Pulmonary artery endothelial cell (primary cell): ENCODE measurements at places on chromosomes 16 and 17. TPM values are rescaled to one million over a fixed set of nuclear protein-coding genes. Genes with fewer than 3 reads are reported as not detected.

PLA2G10 gene
- total RNA-seq = not detected in 2 replicates

TNFRSF17 gene
- total RNA-seq = not detected in 2 replicates

CTRB2 gene
- not detected in 2 replicates for total RNA-seq

HEATR9 gene
- total RNA-seq = not detected in 2 replicates

BCAR1 gene
- 118 and 122 TPM in 2 replicates for total RNA-seq

FZD2 gene
- 0.79 and 0.88 TPM in 2 replicates for total RNA-seq

QRICH2 gene
- 1.8 and 4.4 TPM in 2 replicates for total RNA-seq

LITAFD gene
- total RNA-seq = not detected in 2 replicates

ATMIN gene
- total RNA-seq = 29.9 and 36.6 TPM in 2 replicates

C17orf107 gene
- total RNA-seq = 0.71 and 0.92 TPM in 2 replicates

ANKFN1 gene
- total RNA-seq = 0.42 and 1.5 TPM in 2 replicates

SPECC1 gene
- 1.1 and 1.2 TPM in 2 replicates for total RNA-seq

DNA sequence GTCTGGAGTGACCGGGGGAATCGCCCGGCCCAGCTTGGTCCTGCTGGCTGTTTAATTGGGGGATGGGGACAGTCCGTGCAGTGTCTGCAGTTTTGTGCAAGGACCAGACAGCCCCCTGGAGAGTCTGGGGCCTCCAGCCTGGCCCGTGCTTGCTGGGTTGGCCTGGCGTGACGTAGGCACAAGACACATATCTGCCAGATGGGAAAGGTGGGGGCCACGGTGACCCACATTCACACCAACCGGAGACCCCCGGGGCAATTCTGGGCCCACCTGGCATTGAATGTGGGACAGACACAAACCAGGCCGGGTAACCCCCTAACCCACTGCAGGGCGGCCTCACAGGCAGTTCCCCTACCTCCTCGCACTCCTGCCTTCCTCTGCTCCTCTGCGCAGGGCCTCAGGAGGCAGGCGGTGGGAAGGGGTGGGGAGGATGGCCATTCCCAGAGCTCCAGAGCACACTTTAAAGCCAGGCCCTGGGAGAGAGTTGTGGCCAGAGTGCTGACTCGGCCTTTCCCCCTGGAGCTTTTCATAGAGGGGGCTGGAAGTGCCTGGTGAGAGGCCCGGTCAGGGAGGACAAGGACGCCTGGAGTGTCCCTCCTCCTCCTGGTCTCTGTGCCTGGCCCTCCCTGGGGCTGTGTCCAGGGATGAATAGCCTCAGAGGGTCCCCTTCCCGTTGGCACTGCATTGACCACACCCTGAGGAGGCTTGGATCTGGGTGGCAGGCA, 1.5 kb downstream of the MRC2 start:
- DNase-seq = no peak

DNA sequence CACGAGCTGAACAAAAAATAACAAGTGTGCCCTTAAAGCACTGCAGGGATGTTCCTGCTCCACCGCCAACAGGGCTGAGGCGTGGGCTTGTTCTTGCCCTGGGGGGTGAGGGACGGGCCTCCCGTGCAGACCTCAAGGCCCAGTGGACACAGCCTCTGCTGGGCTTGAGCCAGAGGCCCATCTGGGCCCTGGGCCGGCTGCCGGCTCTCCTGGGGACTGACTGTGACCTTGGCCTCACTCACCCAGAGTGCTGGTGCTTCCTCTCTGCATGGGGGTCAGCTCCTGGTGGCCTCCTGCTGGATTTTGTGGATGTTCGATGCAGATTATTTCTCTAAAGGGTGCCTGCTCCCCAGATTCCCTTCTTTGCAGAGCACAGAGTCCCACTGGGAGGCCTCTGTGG, 54.2 kb upstream of the CDR2 start:
- no peak for DNase-seq

GRCh38 chr16:66692341-66692740, 4.2 kb downstream of the CMTM4 start:
- DNase-seq = no peak

GRCh38 chr16:88653596-88654362, 2.9 kb upstream of the CYBA start:
- no peak for DNase-seq

DNA sequence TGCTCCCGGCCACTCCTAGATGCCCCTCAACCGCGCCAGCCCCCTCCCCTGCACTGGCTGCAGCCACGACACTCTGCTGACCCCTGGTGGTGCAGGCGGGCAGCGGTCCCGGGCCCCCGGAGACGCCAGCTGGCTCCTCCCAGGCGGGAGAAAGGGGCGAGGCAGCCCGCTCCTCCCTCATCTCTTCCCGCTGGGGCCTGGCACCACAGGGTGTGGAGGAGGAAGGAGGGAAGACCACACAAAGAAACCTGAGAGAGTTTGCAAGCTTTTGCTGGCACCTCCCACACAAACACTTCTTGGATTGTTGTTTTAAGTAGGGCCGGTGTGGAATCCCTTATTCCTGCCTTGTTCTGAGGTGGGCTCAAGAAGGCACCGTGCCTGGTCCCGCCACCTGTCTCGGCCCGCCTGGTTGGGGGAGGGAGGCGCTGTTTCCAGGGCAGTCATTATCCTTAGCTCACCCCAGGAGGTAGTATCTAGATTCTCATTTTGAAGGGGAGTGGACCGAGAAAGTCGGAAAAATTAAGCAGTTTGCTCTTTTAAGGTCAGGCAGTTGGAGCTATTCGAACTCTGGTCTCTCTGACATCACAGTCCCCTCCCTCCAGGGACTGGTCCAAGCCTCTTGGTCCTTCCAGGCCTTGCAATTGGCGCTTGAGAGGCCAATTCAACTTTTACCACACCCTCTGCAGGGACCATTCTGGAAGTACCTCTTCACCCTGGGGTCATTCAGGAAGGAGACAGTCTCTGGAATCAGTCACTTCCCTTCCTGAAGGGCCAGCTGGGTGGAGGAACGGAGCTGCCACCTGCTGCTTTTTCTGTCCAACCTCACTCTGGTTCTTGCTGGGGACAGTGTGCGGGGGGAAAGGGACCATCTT, 959 bp upstream of the ANKRD13B start:
- no peak for DNase-seq

- no peak for DNase-seq
Measured at GRCh38 chr17:40354221-40355122, 10.1 kb downstream of the GJD3 start.

- no peak for DNase-seq
Measured at GRCh38 chr16:8199390-8199789, 390.9 kb downstream of the TMEM114 start.

DNA sequence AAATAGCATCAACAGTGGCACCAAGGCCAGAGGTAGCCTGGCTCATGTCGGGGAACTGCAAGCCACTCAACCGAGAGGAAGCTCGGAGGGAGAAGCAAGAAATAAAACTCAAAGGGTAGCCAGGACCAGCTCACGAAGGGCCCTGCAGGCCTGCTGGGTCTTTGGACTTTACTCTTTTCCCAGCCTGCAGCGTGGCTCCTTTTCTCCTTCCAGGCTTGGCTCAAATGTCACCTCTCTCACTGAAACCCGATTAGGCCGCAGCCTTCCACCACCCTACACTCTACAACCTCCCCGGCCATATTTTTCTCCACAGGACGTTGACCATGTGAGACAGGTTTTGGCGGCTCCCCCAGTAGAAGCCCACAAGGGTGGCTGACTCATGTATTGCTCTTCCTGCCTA, 38.1 kb downstream of the CALB2 start:
- no peak for DNase-seq

DNA sequence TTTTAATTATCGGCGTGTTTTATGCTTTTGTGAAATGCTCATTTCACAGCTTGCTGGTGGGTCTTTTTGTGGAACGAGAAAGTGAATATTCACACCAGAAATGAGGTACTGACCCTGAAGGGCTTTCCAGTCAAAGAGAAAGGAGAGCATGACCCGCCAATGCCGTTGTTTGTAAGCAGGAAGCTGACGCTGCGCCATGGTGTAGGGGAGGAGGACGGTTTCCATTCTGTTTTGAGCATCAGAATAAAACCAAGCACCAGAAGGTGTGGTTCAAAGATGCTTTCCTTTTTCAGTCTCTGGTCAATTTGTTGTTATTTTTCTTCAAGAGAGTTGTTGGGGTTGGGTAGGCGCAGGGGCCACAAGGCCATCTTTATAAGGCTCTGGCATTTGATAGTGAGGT, 669.3 kb downstream of the WWOX start:
- DNase-seq = no peak

- no peak for DNase-seq
Measured at GRCh38 chr16:14310519-14310991, 239.4 kb downstream of the MRTFB start.

DNA sequence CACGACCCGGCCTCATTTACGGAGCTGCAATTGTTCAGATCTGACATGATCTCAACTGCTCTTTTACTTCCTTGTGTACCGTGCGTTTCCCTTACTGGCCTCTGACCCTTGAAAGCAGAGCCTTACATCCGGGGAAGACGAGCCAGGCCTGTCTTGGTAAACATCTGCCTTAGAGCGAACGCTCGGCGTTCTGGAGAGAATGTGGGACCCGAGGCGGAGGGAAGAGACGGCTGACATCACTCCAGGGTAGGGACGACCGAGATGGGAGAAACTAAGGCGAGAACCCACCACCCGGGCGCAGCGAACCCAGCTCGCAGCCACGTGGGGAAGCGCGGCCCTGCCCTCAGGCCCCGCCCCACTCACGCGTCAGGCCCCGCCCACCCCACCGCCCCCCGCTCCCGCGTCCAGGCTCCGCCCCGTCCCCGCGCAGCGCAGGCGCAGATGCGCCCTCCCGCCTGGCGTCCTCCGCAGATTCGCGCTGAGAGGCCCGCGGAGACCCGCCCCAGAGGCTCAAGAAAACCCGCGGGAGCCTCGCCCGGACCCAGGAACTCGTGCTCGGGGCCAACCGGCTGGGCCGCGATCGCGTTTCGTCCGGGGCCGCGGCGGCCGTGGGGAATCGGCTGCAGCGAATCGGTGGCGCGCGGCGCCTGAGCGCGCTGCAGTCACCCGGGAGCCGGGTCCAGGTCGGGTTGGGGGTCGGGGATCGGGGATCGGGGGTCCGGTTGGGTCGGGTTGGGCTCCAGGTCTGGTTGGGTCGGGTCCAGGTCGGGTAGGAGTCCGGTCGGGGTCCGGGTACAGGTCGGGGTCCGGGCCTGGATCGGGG, at the start of gene TELO2:
TSS of gene TELO2 (plus strand) at position 438 of the 823 bp plus-strand sequence. CDS start 922 bp downstream, outside the sequence.
- no peak for DNase-seq

GRCh38 chr17:49992933-49993422, 2.0 kb downstream of the DLX3 start:
- DNase-seq = no peak

- DNase-seq = no peak
Measured at GRCh38 chr16:29961479-29962343, at the start of gene TMEM219. TMEM219 (plus strand) TSS chr16:29962079; CDS start chr16:29963144, 1,065 bp downstream.

DNA sequence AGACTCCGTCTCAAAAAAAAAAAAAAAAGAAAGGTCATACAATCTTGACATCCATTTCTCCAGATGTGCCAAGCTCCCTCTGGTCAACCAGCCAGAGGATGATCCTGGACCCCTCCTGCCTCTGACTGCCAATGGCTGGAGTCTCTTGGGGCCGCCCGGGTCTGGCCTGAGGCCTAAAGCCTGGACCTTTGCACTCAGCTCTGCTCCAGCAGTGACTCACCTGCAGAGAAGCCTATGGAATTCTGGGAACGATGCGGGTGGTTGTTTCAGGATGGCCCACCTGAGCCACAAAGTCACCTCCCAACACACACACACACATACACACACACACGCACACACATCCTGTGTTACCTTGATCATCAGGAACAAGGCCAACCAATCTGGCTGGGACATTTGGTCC, 64.0 kb upstream of the DNAH17 start:
- DNase-seq = no peak

GRCh38 chr17:6420173-6420641, 14.7 kb downstream of the AIPL1 start:
- no peak for DNase-seq

- DNase-seq = peak; percentile 88
Measured at GRCh38 chr16:16120382-16121184, 102.7 kb downstream of the ABCC6 start.

GRCh38 chr16:4606354-4606753, 8.3 kb downstream of the UBALD1 start:
- DNase-seq = no peak

- no peak for DNase-seq
Measured at GRCh38 chr16:89000207-89000959, 23.4 kb upstream of the CBFA2T3 start.

GRCh38 chr16:79997257-79997656, 396.7 kb upstream of the MAF start:
- DNase-seq = no peak

DNA sequence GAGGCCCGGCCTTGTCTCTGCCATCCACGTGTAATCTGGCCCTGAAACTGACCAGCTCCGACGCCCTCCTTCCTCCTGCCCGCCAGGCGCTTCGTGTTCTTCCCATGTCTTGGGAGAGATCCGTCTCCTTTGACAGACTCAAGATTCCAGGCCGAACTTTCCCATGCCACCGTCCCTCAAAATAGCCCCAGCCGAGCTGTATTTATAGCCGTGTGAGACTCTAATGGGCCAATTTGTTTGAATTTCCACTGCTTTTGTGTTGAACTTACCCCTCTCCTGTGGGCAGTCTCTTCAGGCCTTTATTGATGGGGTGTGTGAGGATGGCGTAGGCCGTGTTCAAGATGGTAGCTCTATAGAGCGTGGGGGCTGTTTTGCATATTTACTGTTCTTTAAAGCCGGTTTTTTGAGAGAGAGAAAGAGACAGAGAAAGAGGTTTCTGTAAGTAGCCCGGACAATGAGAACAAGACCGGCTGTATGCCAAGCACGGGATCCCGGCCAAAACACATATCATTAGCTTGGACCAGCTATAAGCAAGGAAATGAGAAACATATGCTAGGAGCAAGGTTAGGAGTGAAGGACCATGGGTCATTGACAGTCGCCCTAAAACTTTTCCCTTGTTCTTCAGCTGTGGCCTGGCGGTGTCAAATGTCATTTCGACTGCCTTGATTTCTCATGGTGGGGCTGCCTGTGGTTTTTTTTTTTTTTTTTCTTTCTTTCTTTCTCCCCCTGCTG, 124.5 kb upstream of the ZFHX3 start:
- DNase-seq = peak; percentile 89

GRCh38 chr17:67015001-67015400, 29.4 kb upstream of the CACNG1 start:
- no peak for DNase-seq

DNA sequence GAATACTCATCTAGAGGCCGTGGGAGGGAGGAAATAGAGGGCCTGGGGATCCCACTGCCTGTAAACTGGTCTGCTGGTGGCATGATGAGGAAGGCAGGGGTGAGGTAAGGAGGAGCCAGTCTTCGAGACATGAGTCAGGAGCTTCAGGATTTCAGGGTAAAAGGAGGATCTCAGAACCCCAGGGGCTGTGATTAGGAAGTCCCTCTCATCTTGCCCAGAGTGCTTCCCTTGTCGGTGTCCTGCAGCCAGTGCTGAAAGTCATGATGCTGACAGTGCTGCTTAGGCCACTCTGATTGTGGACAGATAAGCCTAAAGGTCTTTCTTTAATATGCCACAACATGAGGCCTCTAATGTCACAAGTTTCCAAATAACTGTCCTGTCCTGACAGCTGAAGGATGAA, 29.6 kb downstream of the COG4 start:
- DNase-seq = no peak

- DNase-seq = no peak
Measured at GRCh38 chr17:35731239-35731916, at the start of gene RASL10B. RASL10B (plus strand) TSS chr17:35731639; CDS start chr17:35735185, 3,546 bp downstream.

GRCh38 chr17:38565853-38566665, 39.7 kb downstream of the SRCIN1 start:
- DNase-seq = no peak
